ENCODE measurements at places on chromosomes 5 and 9.

- DNase-seq: no peak
Measured at GRCh38 chr5:136799806-136800372, 434.5 kb upstream of the TRPC7 start.

- no peak for DNase-seq
Measured at GRCh38 chr5:137344723-137345322, 154.3 kb downstream of the SPOCK1 start.

DNA sequence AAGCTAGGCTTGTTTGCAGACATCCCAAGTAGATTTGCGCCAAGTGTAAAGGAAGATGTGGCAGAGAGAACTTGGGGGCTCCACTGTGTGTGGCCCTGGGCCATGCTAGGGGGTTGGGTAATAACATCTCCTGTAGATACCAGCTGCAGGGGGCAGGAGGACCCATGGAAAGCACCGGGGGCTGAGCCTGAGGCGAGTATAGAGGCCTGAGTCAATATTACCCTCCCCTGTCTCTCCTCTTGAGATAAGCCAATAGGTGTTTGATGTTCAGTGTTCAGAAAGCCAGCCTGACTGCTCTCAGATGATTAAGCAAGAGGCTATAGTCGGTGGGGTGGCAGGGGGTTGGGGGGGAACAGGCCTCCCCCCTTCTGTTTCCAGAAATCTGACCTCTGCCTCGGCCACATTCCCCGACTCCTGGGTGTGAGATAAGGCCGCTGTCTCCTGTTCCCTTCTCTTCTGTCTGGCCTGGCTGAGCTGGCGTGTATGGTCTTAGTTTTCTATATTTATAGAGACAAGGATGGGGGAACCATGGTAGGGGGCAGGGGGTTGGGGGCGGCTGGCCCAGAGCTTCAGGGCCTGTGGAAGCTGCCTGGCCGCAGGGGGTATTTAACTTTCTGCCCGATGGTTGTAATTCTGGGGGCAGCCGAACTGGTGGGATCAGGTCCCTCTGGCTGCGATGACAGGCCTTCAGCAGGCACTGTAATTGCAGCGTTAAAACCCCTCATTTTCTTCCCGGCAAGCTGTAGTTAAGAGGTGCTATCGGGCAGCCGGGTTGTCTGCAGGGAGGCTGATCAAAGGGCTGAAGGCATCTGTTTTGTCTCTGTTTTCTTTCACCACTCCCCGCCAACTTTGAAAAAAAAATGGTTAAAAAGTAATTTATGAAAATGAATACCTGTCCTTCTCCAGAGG is 292.0 kb downstream of the NSG2 start:
- no peak for DNase-seq

GRCh38 chr5:38715696-38716095 is 130.1 kb upstream of the OSMR start:
- no peak for DNase-seq

DNA sequence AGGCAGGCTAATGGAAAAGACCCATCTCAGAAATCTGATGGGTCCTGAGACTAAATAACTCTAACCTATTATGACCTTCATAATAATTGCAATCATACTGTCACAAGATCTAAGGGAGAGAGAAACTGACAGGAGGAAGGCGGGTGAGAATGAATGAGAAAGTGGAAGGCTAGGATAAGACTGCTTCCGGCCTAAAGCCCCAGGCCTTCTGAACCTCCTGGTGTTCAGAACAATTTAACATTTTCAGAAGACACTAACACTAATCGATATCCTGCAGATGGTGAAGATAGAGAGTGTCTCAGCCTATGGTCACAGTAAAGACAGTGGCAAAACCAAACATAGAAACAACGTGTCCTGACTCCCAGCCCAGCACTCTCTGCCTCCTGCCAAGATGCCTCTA is 1.2 kb downstream of the RPS14 start:
- no peak for DNase-seq

DNA sequence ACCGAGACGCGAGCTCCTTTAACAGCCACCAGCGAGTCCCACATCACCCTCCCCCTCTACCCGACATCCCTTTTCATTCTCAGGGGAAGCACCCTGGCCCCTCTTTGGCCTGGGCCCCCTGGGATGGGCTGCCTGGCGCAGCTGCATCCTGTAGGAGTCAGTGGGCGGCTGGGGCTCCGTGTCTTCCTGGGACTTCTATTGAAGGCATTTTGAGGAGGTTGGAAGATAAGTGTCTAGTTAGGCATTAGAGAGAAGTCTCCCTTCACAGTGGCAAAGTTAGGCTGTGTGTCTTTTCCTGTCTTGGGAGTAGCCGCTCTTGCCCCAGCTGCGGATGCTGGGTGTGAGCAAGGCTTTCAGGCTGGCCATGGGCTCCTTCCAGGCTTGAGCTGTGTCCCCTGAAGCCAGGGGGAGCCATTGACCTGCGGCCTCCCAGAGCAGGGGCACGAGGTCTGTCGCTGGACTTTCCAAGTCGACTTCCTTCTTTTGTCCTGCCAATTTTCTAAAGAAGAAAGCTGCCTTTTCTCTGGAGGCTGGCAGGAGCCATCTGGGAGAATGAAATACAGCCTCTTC is 18.6 kb upstream of the NKD2 start:
- DNase-seq: no peak

GRCh38 chr5:68445257-68446069 is 229.9 kb downstream of the PIK3R1 start:
- no peak for DNase-seq

GRCh38 chr5:80284720-80285119 is 28.9 kb upstream of the SERINC5 start:
- no peak for DNase-seq

DNA sequence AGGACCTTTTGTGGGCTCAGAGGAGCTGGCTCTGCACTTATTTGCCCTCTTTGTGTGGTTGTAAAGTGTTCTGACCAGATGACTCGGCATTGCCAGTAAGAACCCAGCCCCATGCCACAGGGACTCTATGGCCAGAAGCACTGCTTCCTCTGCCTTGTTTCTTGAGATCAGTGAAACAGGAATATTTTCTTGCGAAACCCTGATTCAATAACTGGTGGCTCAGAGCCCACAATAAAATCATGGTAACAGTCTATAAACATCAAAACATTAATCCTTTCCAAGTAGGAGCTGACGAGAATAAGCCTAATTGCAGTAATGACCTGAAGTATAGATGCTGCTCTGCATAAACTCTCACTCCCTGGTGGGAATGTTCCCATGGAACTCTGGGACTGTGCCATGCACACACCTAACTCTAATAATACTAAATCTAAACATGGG is 344.3 kb downstream of the ZNF608 start:
- no peak for DNase-seq

GRCh38 chr5:52783226-52783959 is 4.3 kb upstream of the ITGA1 start:
- no peak for DNase-seq

DNA sequence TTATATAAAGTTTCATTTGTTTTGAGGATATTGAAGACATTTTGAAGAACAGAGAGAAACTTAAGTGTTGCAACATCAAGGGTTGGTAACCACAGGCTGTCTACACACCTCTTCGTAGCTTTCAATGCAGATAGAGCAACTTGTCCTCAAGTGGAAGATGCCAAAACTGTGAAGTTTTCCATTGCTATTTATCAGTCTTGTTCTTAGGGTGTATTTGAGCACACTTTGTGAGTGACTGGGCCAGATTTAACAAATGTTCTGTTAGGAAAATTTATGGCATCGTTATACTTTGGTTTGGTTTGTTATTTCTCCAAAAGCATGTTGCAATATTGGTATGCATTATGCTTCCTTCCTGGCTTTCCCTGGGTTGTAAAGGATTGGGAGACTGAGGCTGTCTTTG is 31.6 kb downstream of the NNT start:
- DNase-seq: no peak

GRCh38 chr9:91028166-91028827 is 226.7 kb downstream of the SYK start:
- DNase-seq: no peak

DNA sequence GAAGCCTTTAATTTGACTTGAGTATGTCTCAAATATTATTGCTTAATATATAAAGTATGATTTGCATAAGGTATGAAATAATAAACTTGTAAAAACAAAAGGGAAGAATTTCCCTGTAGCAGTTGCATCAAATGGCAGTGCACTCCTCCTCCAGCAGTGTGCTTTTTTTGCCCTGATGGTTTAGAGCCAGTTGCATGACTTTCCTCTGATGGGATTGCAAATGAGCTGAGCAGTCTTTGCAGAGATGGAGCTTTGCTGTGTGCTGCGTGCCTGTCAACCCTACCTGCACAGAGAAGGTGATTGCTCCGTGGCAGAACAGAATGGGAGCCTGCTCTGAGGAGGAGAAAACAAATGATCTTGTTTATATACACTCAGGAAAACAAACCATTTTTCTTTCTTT is 22.7 kb upstream of the CATSPER3 start:
- DNase-seq: no peak

- no peak for DNase-seq
Measured at GRCh38 chr9:100108559-100108958, 9.5 kb downstream of the INVS start.

GRCh38 chr9:21322911-21323461 is 12.2 kb downstream of the KLHL9 start:
- DNase-seq: no peak

DNA sequence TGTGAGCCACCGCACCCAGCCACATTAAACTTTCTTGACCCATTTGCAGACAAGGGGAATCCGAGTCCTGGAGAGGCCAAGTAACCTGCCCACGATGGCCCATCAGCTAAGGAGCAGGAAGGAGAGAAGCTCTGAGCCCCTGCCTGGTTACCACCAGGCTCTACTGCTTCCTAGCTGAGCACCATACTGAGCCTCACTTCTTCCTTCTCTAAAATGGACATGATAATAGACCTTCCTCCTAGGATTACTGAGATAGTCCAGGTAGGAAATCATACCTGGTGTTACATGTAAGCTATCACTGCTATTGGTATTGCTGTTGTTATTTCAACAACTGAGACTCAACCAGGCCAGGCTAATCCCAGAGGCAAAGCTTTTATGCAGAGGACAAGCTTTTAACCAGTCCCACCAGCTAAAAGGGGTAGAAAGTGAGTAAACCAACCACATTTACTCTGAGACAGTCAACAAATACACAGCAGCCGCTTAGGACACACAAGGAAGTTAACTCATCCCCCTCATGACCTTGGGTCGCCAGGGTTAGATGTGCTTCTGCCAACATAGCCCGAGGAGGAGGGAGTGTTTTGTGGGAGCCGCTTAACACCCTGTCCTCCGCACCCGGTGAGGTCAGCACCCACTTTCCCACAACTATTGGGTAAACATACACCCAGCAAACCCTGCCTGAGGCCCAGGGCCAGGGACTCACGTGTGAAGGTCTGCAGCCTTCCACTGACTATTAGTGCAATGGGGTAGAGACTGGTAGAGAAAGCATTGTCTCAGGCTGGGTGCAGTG is 20.6 kb upstream of the PTGES start:
- no peak for DNase-seq

DNA sequence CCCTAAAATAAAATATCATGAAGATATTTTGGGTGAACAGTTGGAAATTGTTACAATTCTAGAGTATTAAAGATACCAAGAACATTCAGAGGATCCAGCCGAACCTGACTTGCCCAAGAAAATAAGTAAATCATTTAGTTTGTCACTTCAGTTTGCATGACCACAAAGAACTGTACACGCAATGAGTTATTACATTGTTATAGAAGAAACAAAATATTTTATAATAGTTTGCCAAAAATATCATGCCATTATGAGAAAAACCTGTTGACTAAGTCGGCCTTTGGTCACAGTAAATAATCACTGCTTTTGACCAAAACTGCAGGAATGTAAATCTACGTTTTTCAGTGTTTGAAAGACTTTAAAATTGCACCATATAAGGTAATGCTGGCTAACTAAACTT is 27.9 kb downstream of the TRIO start:
- no peak for DNase-seq

- no peak for DNase-seq
Measured at GRCh38 chr5:34494111-34494755, 161.9 kb upstream of the RAI14 start.

GRCh38 chr5:175657593-175658271 is at the start of gene HRH2:
Gene HRH2 (plus strand): TSS chr5:175658071. CDS start chr5:175683234, 25,163 bp downstream.
- no peak for DNase-seq

- no peak for DNase-seq
Measured at GRCh38 chr5:77844623-77845323, 68.6 kb upstream of the TBCA start.

- no peak for DNase-seq
Measured at GRCh38 chr5:100900142-100900795, 2.8 kb downstream of the ST8SIA4 start.

- DNase-seq: no peak
Measured at GRCh38 chr5:133032852-133033742, 6.7 kb upstream of the ZCCHC10 start.

DNA sequence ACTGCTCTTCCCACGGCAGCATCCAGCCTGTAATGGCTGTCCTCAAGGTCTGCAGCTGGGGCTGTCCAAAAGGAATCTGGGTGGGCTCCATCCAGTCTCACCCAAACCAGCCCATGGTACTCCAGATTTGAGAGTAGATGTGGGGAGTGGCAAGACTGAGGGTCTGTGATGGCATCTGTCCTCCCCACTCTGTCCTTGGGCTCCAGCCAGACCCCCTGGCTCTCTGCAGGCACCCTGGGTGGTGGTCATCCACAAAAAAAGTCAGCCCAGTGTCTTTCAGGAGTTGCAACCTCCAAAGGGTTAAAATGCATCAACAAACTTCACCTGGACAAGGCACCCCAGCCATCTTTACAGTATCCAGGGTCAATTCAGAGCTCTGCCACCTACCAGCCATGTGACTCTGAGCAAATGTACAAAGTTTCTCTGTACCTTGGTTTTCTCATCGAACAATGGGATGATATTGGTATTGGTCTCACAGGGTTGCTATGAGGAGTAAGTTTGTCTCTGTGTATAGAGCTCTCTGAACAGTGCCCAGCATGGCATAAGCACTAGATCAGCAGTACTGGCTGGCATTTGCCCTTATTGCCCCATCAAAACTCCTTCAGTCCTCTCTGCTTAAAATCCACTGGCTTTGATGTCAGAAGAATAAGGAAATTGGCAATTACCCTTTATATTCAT is 7.3 kb upstream of the S1PR3 start:
- DNase-seq: no peak

DNA sequence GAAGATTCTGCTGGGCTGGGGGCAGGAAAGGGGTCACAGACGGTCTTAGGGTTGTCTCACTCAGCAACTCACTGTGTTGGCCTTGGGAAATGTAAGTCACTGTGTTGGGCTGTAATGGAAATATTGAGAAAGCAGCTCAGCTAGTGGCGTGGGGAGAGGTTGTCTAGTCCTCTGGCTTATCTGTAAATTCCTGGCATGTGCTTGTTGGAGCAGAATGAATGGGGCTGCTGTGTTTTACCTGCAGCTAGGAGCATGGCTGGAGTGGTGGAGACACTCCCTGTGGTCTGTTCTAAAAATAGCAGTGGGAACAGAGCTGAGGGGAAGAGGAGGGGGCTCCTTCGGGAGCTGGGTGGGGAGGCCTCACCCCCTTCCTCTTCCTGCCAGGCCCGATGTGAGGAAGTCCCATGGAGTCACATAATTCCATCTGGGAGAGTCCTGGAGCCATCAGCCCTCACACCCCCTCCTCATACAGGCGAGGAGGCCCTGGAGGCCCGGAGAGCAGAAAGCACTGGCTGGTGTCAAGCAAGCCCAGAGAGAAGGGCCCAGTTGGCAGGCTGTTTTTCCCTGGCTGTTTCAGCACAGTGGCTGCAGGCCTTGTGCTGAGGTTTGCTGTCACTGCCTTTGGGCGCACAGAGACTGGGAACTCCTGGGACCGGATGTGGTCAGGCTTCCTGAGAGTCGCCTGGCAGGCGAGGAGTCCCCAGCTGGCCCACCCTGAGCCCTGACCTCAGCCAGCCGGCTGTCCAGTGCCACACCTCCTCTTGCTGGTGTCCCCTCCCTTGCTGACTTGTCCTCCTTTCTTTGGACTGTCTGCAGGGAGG is 84.9 kb downstream of the RGS3 start:
- no peak for DNase-seq
